ENCODE measurements at places on chromosomes 2 and 18.

DNA sequence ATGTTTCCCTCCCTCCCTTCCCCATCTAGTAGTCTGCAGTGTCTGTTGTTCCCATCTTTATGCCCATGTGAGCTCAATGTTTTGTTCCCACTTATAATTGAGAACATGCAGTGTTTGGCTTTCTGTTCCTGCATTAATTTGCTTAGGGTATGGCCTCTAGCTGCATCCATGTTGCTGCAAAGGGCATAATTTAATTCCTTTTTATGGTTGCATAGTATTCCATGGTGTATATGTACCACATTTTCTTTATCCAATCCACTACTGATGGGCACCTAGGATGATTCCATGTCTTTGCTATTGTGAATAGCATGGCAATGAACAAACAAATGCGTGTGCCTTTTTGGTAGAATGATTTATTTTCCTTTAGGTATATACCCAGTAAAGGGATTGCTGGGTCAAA lies 60.6 kb upstream of the CYP26B1 start:
- no peak for DNase-seq

- no peak for DNase-seq
Measured at GRCh38 chr2:17762451-17762850, 8.5 kb downstream of the GEN1 start.

DNA sequence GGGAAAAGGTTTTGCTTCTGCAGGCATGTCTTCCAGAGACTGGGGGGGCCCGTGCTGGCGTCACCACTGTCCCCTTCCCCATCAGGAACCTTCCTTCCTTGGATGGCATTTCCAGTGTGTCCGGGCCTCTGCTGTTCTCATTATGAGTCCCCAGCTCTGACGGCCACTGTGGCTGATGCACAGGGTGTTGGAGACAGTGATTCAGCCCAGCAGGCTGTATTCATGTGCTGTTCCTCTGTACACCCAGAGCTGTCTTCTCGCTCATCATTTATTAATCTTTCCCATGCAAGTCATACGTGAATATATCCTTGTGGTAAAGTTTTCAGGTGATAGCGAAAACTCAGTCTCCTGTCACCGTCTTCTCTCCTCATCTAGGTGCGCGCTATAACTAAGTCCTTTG lies 57.7 kb downstream of the ASAP2 start:
- DNase-seq = no peak

DNA sequence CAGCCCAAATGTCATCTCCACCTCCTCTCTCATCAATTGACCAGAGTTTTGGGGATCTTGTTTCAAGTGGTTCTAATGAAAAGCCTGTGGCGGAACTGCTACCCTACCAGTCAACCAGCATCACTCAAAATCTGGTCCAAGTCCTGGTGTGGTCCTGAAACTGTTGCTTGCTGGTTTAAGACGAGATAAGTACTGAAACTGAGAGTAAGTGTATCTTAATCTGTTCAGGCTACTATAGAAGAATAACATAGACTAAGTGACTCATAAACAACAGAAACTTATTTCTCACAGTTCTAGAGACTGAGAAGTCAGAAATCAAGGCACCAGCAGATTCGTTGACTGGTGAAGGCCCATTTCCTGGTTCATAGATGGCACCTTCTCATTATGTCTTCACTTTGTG lies 879 bp upstream of the GALNT5 start:
- no peak for DNase-seq

- no peak for DNase-seq
Measured at GRCh38 chr2:181419129-181419855, 37.9 kb upstream of the ITGA4 start.

GRCh38 chr2:169461143-169461542 lies 18.2 kb upstream of the BBS5 start:
- no peak for DNase-seq

DNA sequence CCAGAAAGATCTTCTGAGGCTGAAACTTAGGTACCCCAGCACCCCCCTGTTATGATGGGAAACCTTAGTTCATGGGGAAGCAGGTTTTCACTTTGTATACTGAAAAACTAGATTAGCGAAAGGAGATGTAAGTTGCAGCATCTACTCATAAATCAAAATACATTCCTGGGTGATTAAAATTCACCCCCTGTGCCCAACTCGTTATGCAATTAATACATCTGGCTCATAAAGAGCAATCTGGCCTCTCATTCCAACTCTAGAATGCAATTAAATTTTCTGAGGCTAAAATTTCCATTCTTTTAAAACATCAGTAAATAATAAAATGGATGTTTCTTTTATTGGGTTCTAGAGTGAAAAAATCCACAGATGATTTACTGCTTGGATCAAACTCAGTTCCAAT lies 110.9 kb upstream of the BZW1 start:
- DNase-seq = no peak

- no peak for DNase-seq
Measured at GRCh38 chr2:32711219-32711618, 83.4 kb downstream of the TTC27 start.

DNA sequence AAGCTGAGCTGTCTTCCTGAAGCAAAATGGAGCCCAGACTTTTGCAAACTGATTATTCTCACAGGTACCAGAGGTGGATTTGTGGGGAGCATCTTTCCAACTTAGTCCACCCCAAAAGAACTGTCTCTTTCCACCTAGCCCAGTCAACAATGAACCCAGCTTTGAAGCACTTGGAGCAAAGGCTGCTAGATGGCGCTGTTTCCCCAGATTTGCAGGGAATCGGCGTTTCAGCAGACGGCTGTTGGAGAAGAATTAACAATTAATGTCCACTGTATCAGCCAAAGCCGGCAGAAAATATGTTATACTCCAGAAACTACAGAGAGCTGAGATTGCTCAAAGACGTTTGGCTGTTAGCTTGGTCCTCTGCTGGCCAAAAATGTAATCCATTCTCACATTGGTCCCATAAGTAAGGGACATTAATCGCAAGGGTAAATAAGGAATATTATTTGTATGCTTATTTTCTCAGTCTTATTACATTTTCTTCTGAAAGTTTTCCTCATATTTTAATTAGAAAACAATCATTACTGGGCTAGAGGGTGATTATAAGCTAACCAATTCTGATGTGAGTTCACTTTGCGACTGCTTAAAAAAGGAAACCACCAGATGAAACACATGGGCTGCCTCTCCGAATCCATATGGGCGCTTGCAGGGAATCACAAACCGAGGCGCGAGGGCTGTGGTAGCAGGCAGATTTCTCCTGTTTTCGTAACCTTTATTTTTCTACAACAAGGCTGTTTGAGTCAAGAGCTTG lies 423.8 kb upstream of the MEX3C start:
- DNase-seq = peak; percentile 64

GRCh38 chr18:66749030-66749429 lies 145.1 kb upstream of the CDH19 start:
- DNase-seq = peak; percentile 21

GRCh38 chr2:158655628-158656027 lies 139.5 kb upstream of the DAPL1 start:
- no peak for DNase-seq

GRCh38 chr2:21772624-21773023 lies 648.9 kb downstream of the TDRD15 start:
- no peak for DNase-seq

DNA sequence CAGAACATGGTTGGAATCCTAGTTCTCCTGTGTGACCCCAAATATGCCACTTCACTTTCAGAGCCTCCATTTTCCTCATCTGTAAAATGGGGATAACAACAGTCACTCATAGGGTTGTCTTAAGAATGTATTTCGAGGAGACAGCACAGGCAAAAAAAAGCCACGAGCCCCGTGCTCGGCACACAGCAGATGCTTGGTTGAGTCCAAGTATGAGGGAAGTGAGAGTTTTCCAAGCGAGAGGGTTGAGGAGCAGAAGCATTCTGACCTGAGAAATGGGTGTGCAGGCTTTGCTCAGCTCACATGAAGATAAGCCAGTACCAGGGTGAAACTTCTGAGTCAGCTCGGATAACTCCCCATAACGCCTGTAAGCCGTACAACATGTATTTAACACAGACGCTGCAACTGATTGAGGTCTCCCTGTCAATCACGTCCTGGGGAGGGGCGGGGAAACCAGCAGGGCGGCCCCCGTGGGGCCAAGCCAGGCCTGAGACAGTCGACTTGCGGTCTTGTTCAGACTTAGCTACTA lies 23.0 kb upstream of the ODC1 start:
- no peak for DNase-seq

GRCh38 chr2:139911160-139911559 lies 1131.0 kb upstream of the NXPH2 start:
- DNase-seq = no peak

GRCh38 chr18:25795213-25795612 lies 295.2 kb downstream of the SS18 start:
- no peak for DNase-seq

- DNase-seq = no peak
Measured at GRCh38 chr18:37383846-37384595, 181.6 kb downstream of the CELF4 start.

DNA sequence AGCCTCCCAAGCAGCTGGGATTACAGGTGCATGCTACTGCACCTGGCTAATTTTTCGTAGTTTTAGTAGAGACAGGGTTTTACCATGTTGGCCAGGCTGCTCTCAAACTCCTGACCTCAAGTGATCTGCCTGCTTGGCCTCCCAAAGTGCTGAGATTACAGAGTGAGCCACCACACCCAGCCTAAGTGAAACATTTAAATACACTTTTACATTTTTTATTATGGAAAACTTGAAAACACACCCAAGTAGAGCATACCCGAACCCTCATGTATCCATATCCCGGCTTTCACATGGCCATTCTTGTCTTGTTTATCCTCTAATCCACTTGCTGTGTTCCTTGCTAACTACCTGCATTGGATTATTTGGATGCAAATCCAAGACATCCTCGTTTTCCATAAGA lies 13.2 kb upstream of the AGPS start:
- DNase-seq = no peak

DNA sequence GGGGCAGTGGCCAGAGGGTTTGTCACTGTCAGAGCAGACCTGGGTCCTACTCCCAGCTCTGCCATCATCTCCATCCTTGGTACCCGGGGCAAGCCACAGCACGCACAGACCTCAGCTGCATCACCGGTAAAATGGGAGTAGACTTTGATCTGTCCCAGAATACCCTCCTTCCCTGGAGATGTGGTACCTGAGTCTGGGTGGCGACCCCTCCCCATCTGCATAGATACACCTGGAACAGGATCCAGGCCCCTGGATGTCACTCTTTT lies 64.0 kb downstream of the ZFP36L2 start:
- DNase-seq = no peak

DNA sequence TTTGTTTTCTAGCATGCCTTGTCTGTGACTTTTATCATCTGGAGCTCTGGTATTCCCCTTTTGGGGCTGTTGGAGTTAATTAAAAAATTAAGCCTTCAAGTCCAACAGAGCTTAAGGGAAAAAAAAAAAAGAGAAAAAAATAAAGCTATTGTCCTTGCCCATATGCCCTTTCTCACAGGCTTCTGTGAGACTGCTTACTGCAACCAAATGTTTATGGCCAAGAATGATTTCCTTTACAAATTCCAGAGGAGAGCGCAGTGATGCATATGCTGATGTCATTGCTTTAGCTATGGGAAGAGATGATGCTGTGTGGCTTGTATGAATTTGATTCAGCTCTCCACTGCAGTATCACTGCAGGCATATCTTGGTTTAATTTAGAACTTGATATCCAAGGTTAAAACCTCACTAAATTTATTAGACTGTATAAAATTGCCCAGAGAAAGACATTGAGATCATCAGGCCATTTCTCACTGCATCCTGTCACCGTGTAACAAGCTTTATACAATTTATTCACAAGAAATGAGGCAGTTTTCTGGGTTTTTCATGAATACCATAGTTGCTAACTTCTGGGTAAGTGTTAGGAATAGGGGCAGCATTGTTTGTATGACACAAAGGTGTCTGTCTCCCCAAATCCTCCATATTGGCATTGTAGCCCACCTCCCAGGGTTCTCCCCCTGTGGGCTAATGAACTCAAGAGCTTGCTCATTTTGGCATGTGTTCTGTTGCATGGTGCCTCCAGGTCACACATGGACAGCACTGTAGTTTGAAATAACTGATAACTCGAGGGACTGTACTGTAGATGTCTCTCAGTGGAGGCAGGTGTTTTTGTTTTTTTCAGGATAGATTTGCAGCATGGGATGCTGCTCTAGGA lies 85.0 kb downstream of the TANC1 start:
- DNase-seq = no peak

DNA sequence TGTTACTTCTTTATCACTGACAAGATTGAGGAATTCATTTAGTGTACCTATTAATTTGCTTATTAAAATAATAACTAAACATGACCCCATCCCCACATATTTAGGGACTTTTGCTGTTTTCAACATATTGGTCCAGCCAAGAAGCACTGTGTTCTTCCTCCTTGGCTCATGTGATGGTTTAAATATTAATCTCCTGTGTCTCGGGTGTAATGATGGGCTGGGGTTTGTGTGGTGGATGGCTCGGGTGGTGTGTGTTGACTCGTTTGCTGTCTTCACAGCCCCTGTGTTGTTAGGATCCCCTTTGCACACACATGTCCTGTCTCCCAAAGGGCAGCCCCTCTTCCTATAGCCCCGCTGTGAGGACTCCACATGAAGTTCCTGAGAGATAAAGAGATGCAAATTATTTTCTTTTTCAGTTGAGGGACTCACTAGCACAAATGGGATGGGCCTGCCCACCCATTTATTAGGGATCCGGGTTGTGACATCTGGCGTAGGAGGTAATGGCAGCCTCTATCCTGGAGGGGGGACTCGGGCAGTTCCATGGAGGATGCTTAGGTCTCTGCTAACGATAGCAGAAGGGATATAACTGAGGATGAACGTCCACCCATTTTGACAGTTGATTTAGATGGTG lies 53.4 kb downstream of the FHOD3 start:
- DNase-seq = no peak

DNA sequence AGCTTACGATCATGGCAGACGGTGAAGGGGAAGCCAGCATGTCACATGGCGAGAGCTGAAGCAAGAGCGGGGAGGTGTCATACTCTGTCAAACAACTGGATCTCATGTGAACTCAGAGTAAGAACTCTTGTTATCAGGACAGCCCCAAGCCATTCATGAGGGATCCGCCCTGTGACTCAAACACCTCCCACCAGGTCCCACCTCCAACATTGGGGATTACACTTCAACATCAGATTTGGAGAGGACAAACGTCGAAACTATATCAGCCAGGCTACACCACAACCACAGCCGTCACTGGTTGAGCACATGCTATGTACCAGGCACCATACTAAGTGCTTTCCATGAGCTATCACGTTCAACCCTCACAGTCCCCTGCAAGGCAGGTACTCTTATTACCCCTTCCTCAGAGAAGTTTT lies 293.8 kb downstream of the PRKCE start:
- DNase-seq = no peak

- DNase-seq = no peak
Measured at GRCh38 chr18:56910967-56911366, 235.9 kb upstream of the BOD1L2 start.

GRCh38 chr2:241011751-241012510 lies 13.5 kb downstream of the SNED1 start:
- DNase-seq = no peak

GRCh38 chr2:654896-655295 lies 22.3 kb downstream of the TMEM18 start:
- no peak for DNase-seq

DNA sequence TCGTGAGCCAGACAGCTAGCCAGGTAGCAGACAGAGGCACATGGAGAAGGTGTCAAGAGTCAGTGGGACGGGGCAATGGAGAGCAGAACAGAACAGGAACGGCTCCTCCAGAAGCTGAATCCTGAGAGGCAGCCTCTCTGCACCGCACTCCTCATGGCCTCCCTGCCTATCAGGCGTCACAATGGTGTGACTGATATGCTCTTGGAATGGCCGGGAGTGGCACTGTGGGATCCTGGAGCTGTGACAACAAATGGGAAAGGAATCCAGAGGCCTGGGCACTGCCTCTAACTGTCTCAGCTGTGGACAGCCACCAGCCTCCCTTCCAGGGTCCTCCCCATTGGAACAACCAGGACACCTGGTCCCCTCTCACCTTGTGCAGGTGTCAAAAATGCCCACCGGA lies 89.1 kb upstream of the ID2 start:
- DNase-seq = no peak

Data from SJCRH30 (cell line).